GM12878 (cell line): ENCODE measurements at places on chromosomes 5 and 9. TPM values are rescaled to one million over a fixed set of nuclear protein-coding genes. Genes with fewer than 3 reads are reported as not detected.

GRCh38 chr5:60698336-60698735, 1.6 kb downstream of the DEPDC1B start:
- DNase-seq, result no peak

GRCh38 chr5:78922879-78923621, 62.1 kb downstream of the ARSB start:
- DNase-seq, result no peak

GRCh38 chr5:163357636-163358035, 79.8 kb upstream of the CCNG1 start:
- DNase-seq, result no peak

- no peak for DNase-seq
Observed at GRCh38 chr9:76897804-76898525, 7.9 kb downstream of the PRUNE2 start.

DNA sequence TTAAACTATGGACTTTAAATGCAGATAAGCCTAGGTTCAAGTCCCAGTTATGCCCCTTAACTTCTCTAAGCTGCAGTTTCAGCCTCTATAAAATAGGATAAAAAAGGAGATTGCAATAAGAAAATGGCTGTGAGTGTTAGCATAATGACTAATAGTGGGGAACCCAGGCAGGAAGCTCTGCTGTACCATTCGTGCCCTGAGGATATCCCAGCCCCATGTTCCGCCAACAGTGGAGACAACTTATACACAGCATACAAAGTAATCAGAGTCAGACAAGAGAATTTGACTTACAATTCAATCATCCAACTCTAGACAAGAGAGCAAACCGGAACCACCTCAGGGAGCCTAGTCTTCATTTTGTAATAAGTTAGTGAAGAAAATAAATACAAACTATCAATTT, 141.5 kb upstream of the FSTL4 start:
- no peak for DNase-seq

DNA sequence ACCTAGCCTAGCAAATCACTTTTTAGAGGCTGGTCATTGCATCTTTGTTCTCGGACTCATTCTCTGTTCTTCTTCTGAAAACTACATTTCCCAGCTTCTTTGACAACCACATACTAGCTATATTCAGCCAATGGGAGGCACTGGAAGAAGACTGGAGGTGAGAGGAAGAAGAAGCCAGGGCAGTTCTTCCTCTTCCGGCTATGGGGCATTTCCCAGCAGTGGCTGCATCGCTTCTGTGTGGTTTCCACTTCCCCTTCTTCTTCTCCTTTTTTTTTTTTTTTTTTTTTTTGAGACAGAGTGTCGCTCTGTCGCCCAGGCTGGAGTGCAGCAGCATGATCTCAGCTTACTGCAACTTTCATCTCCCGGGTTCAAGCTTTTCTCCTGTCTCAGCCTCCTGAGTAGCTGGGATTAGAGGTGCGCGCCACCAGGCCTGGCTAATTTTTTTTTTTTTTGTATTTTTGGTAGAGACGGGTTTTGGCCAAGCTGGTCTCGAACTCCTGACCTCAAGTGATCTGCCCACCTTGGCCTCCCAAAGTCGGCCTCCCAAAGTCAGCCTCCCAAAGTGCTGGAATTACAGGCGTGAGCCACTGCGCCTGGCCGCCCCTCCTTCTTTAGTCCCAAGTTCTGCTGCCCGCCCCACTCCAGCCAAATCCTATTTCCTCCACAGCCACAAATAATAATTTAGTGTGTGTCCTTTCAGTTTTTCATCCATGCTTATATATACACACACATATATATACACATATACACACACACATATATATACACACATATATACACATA, 6.9 kb upstream of the UBAP1 start:
- DNase-seq, result no peak

The GPRIN1 gene
- 14.2 and 16.3 TPM in 2 replicates for total RNA-seq

The STPG3 gene
- not detected in 2 replicates for total RNA-seq

The TSC1 gene
- 24.1 and 25.4 TPM in 2 replicates for total RNA-seq
